Osteocyte (in vitro differentiated cells): ENCODE measurements at places on chromosomes 6 and 20.

GRCh38 chr6:16332175-16332542 lies 93.8 kb downstream of the GMPR start:
- DNase-seq: peak; percentile 91

DNA sequence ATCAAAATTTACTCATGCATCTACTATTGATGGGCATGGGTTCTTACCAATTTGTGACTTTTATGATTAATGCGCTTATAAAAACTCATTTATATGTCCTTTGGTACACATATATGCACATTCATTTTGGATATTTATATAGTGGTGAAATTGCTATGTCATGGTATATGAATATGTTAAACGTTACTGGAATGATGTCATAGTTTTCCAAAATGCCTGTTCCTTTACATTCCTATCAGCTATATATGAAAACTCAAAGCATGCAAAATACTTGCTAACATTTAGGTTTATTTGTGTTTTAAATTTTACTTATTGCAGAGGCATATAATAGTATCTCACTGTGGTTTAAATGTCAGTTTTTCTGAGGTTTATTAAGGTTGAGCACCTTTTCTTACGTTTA lies 1403.1 kb downstream of the HACE1 start:
- DNase-seq: no peak

DNA sequence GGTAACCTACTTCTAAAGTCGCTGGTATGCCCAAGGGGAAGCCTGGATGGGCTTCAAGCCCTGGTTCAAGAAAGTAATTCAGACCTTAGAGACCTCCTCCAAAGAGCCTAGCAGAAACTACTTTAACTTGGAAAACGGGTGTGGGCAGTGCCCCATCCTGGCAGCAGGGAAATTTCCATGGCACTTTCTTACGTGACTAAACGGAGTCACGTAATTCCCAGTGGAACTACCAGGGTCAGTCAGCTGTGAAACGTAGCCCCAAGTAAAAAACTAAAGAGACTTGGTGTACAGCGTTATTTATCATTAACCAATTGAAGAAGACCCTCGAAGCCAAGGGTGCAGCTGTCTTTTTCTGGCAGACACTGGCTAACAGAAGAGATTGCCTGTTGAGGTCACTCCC lies 114.0 kb downstream of the RCAN2 start:
- no peak for DNase-seq

GRCh38 chr20:54566031-54566688 lies 90.8 kb downstream of the DOK5 start:
- no peak for DNase-seq

DNA sequence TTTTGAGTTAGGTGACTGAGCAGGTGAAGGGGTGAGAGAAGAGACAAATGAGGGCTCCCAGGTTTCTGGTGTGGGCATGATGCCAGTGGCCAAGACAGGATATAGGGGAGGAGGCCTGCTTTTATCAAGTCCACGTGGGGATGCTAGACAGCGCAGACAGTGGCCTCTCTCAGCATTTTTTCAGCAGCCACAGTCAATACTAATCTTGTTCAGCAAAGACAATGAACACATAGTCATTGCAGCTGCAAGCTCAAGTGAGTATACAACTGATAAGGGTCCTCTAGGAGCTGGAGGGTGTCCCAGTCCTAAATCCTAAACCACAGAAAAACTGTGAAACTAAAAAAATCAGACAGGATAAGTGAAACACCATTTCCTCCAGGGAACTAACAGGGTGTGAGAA lies 48.6 kb downstream of the UQCC1 start:
- DNase-seq: no peak

DNA sequence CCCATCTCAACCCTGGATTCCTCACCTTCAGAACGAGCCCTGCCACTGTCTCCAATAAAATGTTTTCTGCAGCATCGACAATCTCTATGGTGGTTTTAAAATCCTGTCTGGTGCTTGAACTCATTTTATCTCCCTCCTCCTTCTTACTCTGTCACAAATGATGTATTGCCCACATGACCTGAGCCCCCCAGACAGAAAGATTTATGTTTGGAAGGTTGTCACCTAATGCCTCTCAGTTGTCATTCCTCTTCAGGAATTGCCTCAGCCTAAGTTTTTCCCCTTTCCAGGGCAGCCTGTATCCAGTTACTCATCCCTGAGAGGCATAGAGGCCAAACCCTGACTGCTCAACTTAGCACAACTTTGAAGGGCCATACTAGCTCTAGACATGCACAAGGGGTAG lies 9.2 kb downstream of the GPX5 start:
- DNase-seq: no peak

DNA sequence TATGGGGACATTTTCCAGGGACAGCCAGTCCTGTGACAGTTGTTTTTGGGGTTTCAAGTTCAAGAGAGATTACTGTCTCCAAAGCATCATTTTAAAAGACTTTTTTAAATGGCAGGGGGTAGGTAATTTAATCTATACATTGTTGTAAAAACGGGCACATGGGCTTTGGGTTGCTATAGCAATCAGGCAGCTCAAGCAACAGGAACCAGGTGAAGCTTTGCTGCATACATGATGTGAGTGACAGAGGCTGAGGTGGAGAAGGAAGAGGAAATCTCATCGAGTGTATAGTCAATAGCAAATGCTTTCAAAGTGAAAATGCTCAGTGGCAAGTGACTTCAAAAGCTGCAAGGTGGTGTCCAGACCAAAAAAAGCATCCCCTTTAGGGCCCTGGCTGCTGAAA lies 277.4 kb upstream of the JAG1 start:
- DNase-seq: no peak

DNA sequence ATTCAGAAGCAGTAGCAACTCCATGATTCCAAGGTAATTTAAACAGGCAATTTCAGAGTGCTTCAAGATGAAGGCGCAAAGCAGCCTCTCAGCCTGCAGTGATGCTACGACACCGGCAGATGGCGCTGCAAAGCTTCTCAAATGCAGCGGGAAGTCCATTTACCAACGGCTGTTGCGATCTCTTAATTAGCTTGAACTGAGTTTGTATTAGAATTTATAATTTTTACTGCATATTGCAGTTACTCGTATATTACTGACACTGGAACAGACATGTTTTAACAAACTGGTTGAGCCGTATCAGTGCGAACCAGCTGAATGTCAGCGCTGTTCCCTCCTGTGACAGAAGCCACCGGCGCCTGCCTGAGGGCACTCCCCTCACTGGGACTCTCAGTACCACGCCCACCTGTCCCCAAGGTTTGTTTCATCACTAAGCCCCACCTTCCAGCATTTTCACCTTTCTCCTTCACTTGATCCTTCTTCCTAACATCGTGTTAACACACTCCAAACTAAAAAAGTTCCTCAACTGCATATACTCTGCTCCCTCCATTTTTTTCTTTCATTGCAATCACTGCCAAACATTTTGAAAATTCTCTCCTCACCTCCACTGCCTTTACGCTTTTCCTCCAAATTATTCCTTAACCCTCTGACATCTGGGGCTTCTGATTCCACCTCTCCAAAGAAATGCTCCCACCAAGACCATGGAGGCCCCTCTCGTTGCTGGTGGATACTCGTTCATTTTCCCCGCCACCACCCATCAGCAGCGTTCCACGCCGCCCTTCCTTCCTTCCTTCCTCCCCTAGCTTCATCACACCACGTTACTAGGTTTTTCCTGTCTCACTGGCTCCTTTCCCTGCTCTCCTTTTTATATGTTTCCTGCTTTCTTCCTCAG lies 14.5 kb downstream of the GNL1 start:
- DNase-seq: no peak

DNA sequence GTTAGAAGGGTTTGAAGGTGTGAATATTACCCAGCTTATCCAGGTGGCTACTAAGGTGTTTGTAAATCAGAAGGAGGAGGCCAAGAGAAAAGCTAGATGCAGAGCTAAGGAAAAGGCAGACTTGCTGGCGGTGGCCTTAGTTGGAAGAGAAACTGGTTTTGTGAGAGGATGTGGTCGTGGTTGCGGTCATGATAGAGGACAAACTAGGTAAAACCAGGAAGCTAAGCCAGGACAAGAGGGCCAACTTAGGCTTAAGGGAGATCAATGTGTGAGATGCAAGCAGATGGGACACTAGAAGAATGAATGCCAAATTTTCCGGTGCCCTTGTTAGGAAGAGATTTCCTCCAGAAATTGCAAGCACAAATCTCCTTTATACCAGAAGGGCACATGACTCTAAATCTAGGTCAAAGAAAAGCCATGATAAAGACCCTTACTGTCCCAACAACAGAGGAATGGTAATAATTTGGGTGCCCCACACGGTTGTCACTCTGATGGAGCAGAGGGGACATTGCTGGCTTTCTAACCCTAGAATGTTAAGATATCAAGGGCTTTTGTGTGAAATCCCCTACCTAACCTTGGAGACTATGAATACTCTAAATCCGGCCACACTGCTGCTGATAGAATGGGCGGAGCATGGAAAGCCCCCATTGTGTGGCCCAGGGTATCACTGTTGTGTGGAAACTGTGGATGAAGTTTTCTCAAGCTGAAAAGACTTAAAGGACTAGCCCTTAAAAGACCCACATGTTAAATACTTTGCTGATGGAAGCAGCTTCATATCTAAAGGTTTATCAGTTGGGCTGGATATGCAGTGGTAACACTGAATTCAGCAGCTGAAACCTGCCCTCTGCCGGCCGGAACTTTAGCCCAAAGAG lies 7.8 kb downstream of the IL22RA2 start:
- no peak for DNase-seq

DNA sequence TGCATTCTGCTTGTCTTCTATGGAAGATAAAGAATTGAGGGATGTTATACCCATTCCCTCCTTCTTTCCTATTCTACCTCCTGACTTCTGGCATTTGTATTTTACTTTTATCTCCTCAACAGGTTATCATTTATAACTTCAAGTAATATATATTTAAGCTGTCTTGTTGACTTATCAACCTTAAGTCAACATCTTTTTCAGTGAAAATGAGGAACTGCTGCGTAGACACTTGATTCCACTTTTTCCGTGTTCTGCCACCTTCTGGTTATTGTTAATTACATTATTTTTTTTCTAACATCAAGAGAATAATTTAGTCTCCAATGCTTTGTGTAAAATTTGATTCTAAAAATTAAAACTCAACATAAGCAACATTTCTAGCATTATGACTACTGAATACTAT lies 107.5 kb downstream of the PRKN start:
- no peak for DNase-seq

- DNase-seq: no peak
Observed at GRCh38 chr6:170512249-170512648, 40.9 kb downstream of the PSMB1 start.

GRCh38 chr6:5865506-5866031 lies 141.2 kb downstream of the NRN1 start:
- no peak for DNase-seq

GRCh38 chr6:12586721-12587480 lies 129.7 kb upstream of the PHACTR1 start:
- no peak for DNase-seq

DNA sequence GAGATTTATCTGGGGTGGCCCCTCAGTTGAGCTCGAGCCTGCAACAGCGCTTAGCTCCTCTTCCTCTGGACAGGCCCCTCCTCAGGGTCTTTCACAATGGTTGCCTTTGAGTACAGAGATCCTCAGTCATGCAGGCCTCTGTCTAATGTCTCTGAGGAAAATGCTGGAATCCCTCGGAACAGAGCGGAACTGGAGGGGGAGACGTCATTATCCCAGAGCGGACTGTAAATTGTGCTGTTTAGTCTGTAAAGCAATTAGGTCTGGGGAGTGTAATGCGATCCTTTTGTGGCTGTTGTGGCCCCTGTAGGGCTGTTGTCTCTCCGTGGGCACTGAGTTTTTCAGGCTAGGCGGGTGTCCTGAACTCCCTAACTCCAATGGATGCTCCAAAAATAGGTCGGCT lies 15.0 kb upstream of the DAAM2 start:
- no peak for DNase-seq

- peak; percentile 56 for DNase-seq
Observed at GRCh38 chr6:89302936-89303335, 12.2 kb downstream of the GABRR2 start.

DNA sequence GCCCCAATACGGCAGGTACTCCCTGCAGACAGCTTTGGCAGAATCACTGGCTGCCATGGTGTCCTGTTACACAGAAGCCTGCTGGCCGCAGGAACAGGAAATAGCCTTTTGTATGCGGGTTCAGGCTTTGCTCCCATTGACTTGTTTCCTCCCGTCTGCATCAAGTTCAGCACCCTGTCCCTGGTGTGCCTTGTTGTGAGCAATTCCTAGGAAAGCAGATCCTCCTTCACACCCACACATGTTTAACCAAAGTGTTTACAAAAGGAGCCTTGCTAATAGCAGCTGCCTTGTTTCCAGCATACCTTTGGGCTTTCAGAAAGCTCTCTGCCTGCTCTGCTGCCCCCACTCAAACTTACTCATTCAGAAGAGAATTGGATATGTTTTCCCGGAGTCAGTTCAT lies 127.2 kb upstream of the SUPT3H start:
- DNase-seq: no peak

DNA sequence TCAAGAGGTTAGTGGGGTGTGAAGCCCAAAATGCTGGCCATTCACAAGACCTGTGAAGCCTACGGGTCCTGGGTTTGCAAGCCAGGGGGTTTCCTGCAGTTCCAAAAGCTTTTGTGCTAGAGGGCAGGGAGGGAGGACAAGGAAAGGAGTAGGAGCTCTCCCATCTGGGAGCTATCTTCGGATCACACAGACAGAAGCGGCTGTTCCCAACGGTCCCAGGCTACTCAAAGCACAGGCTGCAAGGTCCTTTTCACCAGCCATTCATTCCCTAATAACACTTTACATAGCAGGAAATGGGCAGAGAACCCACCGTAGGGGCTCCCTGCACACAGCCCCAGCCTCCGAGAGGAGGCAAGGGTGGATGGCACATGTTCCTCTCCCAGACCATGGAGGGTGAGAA lies 296.9 kb downstream of the FOXC1 start:
- no peak for DNase-seq

DNA sequence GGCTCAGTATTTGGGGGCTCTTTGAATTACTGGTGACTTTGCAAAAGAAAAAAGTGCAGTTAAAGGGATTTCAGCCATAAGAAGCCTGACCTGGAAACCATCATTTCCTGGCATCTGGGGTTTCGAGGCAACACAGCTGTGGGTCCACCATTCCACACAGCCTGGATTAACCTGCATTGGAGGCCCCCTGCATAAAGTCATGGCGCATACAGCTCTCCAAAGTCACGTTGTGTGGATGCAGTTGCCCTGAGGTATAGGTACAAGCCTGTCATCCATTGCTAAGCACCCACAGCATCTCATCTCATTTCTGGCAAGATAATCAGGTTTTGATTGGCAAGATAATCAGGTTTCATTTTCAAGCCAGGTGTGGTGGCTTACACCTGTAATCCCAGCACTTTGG lies 54.5 kb upstream of the TAGAP start:
- DNase-seq: no peak

- no peak for DNase-seq
Observed at GRCh38 chr6:170402318-170403040, 95.9 kb downstream of the FAM120B start.

DNA sequence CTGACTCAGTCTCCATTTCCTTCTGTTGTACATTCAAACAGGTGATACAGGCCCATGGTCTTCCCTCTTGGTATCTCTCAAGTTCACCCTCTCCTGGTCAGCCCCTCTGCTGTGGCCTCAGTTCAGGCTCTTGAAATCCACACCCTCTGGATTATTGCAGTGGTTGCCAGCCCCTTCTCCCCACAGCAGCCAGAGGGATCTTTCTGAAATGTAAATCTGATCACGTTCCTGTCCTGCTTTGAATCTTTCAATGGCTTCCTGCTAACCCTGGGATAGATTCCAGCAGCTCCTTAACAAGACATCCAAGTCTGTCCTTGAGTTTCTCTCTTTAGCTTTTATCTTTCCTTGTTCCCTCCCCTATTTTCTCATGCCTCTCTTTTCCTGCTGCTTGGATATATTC lies 22.2 kb downstream of the CHMP4B start:
- no peak for DNase-seq
